ENCODE measurements at places on chromosomes 3 and 15.

DNA sequence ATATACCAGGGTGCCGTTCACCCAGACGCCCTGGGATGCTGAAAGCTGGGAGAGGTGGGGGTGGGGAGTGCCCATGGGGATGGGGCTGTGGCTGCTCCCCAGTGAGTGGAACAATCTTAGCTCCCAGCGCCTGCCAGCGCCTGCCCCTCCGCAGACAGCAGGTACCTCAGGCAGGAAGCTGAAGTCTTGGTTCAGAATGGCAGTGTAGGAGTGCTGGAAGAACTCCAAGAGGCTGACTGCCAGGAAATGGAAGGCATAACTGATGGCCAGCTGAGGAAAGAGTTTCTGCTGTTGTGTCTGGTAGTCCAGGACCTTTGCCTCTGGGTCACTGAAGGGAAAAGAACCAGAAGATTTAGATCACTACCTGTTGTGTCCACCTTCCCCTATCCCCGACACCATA is 8.4 kb downstream of the ACOX2 start:
- no peak for DNase-seq

DNA sequence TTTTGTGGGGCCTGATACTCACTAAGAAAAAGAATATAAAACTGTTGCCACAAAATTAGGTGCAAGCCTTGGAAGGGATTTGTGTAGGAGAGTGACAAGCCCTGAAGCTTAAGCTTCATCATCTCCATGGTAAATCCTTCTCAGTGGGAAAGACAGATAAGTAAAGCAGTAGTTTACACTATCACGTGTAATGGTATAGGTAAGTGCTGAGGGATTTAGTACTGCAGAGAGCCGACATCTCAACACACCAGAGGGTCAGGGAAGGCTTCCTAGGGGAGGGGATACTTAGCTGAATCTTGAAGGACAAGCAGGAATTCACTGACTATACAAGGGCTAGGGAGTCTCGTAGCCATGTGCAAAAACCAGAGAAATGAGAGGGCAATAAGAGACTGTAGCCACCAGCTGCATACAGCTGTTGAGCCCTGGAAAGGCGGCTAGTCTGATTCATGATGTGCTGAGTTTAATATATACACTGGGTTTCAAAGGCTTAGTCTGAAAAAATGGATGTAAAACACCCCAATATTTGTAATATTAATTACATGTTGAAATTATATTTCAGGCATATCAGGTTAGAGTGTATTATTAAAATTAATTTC is 11.1 kb downstream of the SLC24A1 start:
- no peak for DNase-seq

- no peak for DNase-seq
Observed at GRCh38 chr3:178060407-178060806, 475.8 kb upstream of the KCNMB2 start.

DNA sequence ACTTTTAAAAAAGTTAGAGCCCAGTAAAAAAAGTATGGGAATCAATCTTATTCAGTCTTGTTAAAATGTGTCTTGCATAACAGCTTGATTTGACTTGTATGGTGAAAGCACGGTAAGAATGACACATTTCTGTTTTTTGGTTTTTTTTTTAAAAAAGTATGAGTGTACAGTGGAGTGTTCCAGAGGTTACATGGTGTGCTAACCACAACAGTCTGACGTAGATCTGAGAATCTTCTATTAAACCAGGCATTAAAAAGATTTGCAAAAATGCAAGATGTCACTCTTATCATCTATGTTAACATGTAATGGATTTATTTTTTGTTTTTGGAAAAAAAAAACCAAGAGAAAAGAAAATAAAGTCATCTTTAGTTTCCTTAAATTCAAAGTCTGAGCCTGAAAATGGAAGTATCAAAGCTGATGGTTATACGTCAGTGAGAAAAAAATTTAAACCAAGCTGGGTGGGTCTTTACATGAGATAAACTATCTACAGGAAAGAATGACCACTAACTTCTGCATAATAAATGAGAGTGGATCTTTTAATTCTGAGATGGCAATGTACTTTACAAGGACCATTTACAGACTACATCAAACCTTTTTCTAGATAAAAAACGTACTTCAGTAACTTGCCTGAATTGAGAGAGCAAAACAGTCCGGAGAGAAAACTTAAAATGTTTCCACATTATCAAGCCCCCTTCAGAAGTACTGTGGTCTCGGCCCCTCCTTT is 1.6 kb downstream of the GABPB1 start:
- DNase-seq = no peak

GRCh38 chr15:100200287-100200880 is 141.4 kb downstream of the ADAMTS17 start:
- DNase-seq = no peak

DNA sequence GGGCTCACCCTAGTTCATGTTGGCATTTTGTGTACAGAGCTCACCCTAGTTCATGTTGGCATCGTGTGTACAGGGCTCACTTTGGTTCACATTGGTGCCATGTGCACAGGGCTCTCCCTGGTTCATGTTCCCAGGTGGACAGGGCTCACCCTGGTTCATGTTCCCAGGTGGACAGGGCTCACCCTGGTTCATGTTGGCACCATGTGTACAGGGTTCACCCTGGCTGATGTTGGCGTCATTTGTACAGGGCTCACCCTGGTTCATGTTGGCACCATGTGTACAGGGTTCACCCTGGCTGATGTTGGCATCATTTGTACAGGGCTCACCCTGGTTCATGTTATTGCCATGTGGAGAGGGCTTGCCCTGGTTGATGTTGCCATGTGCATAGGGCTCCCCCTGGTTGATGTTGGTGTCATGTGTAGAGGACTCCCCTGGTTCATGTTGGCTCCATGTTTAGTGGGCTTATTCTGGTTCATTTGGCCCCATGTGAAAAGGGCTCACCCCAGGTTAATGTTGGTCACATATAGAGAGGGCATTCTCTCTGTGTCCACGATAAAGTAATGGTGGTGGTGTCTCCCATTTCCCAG is 31.7 kb upstream of the NR2C2 start:
- DNase-seq = no peak

- no peak for DNase-seq
Observed at GRCh38 chr3:151262871-151263525, 15.3 kb downstream of the P2RY14 start.

- no peak for DNase-seq
Observed at GRCh38 chr3:65006300-65006739, 318.5 kb upstream of the ADAMTS9 start.

GRCh38 chr15:73108676-73109075 is 56.4 kb downstream of the NEO1 start:
- no peak for DNase-seq

DNA sequence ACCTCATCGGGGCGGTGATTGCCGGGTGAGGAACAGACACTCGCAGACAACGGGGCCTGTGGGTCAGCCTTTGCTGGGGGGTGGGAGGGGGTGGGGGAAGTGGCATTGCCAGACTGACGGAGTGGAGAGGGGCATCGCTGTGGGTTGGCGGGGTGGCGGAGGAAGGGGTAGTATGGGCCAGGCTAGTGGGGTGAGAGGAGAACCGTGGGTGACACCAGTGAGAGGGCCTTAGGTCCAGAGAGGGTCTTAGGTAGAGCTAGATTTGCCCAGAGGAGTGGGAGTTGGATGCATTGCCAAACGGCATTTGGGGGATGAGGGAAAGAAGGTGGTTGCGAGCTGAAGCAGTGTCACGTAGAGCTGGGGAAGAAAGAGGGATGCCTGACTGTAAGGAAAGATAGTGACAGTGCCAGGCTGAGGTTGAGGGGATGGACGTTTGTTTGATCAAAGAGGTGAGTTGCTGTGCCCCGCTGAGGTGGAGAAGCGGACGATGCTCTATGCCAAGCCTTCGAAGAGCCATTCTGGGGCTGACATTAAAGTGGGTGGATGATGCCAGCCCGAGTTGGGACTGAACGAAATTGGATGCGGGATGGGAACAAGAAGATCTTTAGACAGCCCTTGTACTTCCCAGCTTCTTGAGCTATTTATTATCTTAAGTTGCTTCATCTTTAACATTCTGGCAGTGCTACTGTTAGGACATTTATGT is 572 bp downstream of the DNAJB11 start:
- DNase-seq = no peak

DNA sequence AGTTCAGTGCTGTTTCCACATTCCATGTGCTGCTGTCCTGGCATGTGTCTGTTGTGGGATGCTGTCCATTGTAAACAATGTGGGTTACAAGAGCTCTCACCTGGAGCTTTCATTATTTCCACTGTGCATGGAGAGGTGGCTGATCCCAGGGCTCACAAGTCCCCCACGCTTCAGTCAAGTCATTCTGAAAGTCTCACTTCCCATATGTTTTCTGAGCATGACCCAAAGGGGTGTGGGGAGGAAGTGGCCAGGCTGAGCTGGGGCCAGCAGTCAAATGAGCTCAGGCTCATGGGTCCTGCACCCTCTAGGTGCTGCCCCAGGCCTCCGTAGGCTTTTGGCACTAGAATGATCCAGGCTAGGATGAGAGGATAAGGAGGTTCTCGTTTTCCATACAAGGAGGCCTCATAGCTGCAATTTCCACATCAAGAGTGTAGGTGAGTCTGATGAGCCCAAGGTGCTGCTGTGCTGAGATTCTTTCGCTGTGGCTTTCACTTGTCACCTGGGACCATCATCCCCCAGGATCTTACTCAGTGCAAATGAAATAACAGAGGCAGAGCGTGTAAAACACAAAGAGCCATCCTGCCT is 22.0 kb downstream of the STARD5 start:
- no peak for DNase-seq

DNA sequence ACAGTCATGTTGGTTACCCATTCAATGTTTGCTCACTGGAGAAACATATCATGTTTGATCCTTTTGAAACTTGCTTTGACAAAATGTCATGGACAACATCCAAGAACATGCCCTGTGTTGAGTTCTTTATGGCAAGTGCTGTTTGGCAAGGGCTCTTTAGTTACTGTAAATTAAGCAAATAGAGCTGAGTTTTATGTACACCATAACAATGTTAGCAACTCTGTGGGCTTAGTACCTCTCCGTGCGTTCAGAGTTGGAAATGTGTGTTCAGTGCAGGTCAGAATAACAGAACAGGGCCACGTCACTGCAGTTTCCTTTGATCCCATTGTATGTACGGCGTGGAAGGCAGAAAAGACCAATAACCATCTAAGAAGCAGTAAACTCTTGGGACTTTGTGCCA is 132.5 kb downstream of the MYRIP start:
- no peak for DNase-seq

DNA sequence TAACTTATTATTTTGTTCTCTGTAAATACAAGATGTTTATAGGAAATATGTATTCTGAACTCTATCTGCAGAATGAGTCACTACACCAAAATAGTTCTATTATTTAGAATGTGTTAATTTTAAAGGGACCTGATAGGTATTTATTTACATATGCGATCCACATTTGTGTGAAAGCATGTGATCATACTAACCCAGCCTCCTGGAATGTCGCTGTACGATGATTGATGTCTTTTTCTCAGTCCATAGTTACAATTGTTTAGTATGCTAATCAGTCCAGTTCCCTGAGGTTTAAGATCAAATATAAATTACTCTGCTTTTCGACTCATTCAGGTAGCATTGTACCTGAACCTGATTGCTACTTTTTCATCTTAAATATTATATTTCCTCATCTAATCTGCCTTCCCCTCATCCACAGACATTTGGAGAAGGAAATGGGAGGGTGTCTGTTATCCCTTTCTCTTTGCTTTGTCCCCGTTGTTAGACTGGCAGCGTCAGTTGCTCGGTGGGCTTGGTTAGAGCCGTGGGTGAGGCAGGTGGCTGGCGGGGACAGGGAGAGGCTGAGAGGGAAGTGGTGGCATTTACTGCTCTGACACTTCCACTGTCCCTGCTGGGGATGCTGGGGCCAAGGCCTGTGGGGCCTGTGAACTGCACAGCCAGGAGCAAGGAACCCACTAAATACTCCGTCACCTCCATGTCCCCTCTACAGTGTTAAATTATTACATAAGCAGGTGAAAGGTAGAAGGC is 27.8 kb upstream of the NR2E3 start:
- DNase-seq = no peak

- DNase-seq = no peak
Observed at GRCh38 chr3:14159426-14159825, 19.0 kb downstream of the XPC start.

GRCh38 chr15:78093242-78094020 is 1.1 kb downstream of the SH2D7 start:
- DNase-seq = no peak

DNA sequence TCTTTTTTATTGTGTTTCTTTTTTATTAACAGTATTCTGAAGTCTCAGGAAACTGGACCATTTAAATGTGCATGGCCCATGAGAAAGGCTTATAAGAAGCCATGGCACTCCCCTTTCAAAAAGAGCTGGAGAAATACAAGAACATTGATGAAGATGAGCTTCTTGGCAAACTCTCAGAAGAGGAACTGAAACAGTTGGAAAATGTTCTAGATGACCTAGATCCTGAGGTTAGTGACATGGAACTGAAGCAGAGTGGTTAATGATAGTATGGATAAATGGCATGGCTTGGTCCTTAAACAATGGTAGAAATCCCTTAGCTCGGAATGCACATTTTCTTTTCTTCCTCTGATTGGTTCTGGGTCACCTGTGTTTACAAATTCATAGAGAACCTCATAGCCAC is 14.9 kb downstream of the TMOD2 start:
- no peak for DNase-seq

- no peak for DNase-seq
Observed at GRCh38 chr15:101570241-101570640, 80.7 kb upstream of the PCSK6 start.

DNA sequence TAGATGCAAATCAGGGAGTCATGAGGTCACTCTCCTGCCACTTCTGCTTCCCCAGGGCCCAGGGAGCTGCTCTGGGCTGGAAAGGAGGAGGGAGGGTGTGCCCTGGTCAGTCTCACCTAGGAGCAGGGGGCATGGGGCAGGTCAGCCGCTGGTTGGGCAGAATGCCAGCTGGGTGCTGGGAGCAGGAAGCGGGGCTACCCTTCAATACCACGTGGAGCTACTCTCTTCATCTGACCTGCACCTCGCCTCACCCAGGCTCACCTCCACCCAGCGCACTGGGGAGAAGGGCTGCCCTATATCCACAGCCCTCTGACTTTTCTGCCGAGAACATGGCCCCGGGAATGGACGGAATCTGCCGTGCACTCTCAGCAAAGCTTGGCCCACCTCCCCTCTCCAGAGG is 15.1 kb downstream of the NTRK3 start:
- DNase-seq = no peak

DNA sequence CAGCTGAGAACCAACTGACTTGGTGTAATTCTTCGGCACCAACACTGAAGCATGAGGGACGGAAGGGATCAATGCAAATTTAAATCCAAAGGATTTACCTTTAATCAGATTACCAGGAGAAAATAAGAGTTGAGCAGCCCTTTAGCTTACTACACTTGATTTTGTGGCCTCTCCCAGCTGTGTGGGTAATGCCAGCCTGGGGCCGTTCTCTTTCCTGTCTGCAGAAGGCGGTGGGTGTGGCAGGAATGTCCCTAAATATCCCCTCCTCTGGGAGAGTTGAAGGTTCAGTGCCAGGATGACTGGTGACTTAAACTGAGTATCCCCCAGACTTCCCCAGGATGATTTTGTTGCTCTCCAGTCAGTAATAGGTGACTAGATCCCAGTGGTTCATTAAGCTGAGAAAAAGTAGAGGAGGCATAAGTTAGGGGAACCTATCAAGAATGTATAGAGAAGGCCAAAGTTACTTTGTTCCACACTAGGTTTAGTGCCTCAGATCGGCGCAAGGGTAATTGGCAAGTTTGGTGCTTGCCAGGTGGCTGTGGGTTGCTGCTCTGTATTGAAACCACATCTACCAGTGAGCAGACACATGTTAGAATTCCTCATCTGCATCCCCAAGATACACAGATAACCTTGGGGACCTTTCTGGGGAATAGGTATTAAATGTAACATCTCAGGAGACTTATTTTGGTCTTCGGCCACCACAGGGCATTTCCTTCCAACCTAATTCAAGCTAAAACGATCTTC is 23.1 kb downstream of the MAPKBP1 start:
- no peak for DNase-seq

- no peak for DNase-seq
Observed at GRCh38 chr3:87358066-87358465, 81.7 kb upstream of the POU1F1 start.

- no peak for DNase-seq
Observed at GRCh38 chr15:86237111-86237500, 157.4 kb downstream of the AGBL1 start.

All from stimulated activated CD8-positive, alpha-beta memory T cell treated with anti-CD3 and anti-CD28 coated beads, Interleukin-7, amount 100 ng/mL, for 48 hours (primary cell).